ENCODE measurements at places on chromosomes 6 and 20.

- DNase-seq, result no peak
Observed at GRCh38 chr6:7048894-7049293, 58.9 kb upstream of the RREB1 start.

GRCh38 chr6:2804516-2804915 lies 37.1 kb downstream of the SERPINB1 start:
- no peak for DNase-seq

GRCh38 chr6:88839280-88839679 lies 124.1 kb downstream of the RNGTT start:
- DNase-seq, result no peak

GRCh38 chr6:1066449-1067090 lies 245.3 kb upstream of the FOXQ1 start:
- no peak for DNase-seq

DNA sequence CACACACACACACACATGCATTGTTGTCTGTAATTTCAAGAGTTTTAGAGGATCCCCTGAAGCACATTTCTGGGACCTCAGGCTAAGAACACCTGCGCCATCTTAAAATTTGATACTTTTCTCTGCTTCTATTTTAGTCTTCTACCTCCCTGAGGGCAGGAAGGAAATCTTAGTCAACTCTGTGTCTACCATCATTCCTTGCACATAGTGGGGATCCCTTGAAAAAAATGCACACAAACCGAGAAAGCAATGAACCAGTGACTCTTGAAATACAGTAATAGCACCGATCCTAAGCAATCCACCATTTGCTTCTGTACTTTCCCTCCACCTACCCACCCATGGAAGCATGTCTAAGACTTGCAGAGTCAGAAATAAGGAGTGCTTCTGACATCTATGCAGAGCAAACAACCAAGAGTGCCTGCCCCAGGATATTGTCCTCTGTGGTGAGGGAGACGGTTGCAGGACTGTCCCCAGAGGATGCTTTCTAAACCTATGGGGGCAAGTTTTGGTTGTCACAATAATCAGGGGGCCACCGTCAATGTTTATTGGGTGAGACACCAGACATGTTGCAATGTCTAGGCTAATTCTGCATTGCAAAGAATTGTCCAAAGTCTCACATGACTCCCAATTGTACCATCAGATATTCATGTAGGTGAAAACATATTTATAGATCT lies 208.0 kb upstream of the TAB2 start:
- DNase-seq, result no peak

- no peak for DNase-seq
Observed at GRCh38 chr20:48608756-48609155, 219.0 kb downstream of the PREX1 start.

DNA sequence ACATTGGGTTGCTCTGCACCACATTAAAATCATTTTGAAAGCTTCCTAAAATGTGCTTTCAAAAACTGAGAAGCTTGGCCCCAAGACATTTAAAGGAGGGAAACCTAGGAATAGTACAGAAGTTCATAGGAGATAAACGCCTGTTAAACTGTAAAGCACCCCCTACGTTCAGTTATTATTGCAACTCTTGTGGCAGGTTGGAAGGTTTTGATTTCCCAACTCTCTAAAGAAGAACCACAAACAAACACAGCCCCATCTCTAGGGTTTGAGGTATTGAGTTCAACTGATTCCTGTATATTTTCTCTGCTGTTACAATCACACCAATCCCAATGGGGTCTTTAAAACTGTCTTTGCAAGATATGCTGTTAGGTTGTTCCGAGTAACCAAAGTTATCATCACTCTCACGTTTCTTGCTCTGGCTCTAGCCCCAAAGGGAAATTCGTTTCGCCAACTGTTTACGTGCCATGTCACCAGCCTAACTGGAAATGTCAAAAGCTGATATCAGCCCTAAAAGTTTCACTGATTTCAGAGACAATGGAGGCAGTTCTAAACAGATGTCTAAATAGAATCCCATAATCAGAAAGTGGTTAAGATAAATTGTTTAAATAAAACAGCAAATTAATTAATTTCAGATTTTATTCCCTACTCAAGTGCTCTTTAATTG lies 12.1 kb downstream of the TFAP2A start:
- no peak for DNase-seq

All from stimulated activated CD8-positive, alpha-beta memory T cell treated with anti-CD3 and anti-CD28 coated beads, Interleukin-7, amount 100 ng/mL, for 1 hour (primary cell).